Activated CD4-positive, alpha-beta memory T cell treated with anti-CD3 and anti-CD28 coated beads for 36 hours (primary cell): ENCODE measurements at places on chromosomes 1 and 21. TPM values are rescaled to one million over a fixed set of nuclear protein-coding genes. Genes with fewer than 3 reads are reported as not detected.

The TINAGL1 gene
- not detected for total RNA-seq

The TIMM17A gene
- total RNA-seq = 67.2 TPM

DNA sequence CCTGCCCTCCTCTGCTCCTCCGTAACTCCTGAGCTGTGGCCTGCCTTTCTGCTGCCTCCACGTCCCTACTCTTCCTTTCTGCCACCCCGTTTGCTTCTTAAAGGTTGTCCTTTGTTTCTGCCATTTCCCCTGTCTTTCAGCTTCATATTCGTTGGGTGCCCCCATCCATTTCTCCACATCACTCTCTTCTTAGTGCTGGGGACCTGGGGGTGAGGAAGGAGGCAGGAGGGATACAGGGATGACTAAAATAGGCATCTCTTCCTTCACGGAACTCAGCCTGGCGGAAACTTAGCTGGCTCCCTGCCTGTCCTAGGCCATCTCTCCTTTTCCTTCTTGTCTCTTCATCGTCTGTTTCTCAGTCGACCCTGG is 67.0 kb upstream of the CD1D start:
- no peak for DNase-seq

- no peak for DNase-seq
Measured at GRCh38 chr1:241396747-241397681, 40.0 kb upstream of the RGS7 start.

The MACO1 gene
- total RNA-seq = 11.4 TPM

GRCh38 chr1:93196591-93196990 is 16.1 kb downstream of the CCDC18 start:
- no peak for DNase-seq

The EBNA1BP2 gene
- total RNA-seq = 104 TPM

GRCh38 chr1:232112076-232112475 is 485.5 kb downstream of the DISC1 start:
- DNase-seq = no peak

DNA sequence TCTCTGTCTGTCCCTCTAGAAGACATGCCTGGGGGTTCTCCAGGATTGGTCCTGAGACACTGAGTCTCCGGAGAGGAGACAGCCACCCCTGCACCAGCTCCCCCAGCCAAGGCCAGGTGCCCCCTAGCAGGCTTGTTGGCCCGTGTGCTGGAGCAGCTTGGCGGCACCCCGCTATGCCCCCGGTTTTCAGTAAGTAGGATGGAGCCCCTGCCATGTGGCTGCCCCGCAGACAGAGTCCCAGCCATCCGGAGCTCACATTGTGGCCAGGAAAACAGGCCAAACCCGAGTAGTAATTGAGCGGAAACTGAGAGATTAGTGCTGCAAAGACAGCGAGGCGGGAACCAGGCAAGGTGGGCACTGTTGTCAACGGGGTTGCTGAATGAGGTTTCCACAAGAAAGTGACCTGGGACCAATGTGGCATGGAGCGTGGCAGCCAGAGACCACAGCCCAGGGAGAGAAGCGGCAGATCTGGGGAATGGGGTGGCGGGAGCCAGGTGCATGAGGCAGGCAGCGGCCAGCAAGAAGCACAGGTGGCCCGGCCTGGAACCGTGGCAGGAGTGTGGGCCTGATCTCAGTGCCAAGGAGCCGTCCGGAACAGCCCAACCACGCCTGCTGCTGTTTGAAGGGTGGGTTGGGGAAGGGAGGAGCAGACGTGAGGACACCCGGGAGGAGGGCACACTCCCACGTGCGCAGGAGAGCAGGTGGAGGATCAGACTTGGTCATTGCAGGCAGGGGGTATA is 137.4 kb upstream of the VAMP3 start:
- no peak for DNase-seq

The APOBEC4 gene
- total RNA-seq = not detected

The C1orf94 gene
- total RNA-seq = not detected

The RNU11 gene
- total RNA-seq = not detected

- DNase-seq = no peak
Measured at GRCh38 chr1:235739631-235740030, 90.0 kb upstream of the GNG4 start.

The ANXA9 gene
- not detected for total RNA-seq

GRCh38 chr1:162663589-162664106 is 31.4 kb downstream of the DDR2 start:
- DNase-seq = no peak

DNA sequence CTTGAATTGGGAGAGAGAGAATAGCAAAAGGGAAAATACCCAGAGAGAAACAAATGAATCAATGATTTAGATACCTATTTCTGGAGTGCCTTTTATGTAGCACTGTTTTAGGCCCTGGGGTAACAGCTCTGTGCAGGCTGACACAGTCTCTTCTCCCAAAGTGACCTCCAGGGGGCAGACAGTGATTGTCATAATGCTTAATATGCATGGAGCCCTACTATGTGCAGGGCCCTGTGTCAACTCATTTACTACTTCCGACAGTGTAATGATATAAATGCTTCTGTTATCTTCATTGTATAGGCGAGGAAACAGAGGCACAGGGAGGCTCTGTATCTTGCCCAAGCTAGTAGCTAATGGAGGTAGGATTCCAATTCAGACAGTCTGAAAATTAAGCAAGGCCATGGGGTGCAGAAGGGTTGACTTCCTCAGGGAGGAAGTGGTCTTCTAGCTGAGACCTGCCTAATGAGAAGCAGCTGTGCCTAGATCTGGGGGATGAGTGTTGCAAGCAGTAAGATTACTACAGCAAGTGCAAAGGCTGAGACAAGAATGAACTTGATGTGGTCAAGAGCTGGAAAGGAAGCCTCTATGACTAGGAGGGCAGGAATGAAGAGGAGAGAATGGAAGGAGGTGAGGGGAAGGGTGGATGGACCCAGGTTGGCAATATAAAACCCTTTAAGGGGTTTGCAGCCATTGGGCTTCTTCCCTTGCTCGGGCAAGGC is 16.2 kb upstream of the SERINC2 start:
- DNase-seq = no peak

DNA sequence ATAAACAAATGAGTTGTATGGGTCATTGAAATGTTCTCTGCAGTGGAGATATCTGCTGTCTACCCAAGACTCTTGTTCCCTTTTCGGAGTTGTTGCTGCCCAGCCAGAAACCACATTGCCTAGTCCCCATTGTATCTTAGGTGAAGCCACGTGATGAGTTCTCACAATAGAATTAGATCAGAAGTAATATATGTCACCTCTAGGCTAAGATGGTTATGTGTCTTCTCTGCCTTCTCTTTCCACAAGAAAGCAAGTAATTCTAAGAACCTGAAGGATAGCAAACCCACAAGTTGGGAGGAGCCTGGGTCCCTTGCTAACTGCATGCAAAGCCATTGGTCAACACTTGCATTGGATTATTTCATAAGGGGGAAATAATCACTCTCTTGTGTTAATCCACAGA is 76.6 kb downstream of the ADCY10 start:
- DNase-seq = no peak

The RPS8 gene
- total RNA-seq = 2,983 TPM

The GJA9 gene
- total RNA-seq = not detected

GRCh38 chr1:152869808-152870419 is 8.2 kb upstream of the SMCP start:
- peak; percentile 72 for DNase-seq

- DNase-seq = peak; percentile 38
Measured at GRCh38 chr1:3890389-3891328, 9.4 kb downstream of the C1orf174 start.

The RIPPLY3 gene
- total RNA-seq = 0.27 TPM

The OR2T11 gene
- total RNA-seq = not detected

- no peak for DNase-seq
Measured at GRCh38 chr1:79448426-79448825, 441.9 kb upstream of the ADGRL4 start.

- DNase-seq = no peak
Measured at GRCh38 chr1:44777547-44777946, 2.2 kb downstream of the RPS8 start.

DNA sequence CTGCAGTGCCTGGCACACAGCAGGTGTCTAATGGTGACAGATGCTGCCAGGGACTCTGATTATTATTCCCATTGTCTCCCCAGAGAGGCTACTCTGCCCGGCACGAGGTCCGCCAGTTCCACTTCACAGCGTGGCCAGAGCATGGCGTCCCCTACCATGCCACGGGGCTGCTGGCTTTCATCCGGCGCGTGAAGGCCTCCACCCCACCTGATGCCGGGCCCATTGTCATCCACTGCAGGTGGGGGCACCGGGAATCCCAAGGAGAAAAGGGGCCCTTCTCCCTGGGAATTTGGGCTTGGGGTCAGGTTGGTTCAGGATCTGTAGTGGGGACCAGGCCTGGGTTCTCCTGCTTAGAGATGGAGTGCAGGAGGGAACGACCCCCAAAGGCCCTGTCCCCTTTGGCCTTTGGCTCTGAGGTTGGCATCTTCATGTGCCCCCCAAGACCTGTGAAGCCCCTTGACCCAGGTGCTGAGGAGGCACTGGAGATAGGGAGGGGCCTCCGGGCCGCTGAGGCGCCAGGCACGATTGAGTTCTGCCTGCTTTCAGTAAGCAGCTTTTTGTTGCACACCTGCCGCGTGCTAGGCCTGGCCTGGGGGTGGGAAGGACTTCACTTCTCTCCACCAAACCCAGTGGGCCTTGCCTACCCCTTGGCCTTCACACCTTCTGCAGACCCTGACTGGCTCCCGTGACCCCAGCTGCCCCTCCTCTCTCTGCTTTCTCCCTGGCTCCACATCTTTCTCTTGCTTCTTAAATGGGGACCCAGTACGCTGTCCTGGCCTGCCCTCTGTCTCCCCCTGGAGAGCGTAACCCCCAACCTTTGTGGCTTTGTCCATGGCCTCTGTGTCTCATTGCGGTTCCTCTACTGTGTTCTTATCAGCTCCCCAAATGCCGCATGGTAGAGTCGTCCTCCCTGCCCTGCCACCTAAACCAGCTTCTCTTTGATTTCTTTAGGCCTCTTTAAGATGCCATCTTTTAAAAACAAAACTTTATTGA is 76.4 kb downstream of the PTPRU start:
- DNase-seq = no peak

The ADCY10 gene
- total RNA-seq = not detected

The PTPN14 gene
- 1.0 TPM for total RNA-seq

The RPTN gene
- total RNA-seq = not detected

DNA sequence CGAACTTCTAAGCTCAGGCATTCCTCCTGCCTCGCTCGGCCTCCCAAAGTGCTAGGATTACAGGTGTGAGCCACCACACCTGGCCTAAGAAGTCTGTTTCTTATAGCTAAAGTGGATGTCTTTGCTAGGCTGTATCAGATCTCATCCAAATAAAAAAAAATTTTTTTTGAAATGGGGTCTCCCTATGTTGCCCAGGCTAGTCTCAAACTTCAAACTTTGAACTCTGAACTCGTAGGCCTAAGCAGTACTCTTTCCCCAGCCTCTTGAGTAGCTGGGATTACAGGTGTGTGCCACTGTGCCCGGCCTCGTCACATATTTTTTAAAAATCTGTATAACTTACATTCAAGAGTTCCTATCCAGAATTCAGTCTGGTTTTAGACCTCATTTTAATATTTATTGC is 40.5 kb downstream of the RPRD2 start:
- no peak for DNase-seq

DNA sequence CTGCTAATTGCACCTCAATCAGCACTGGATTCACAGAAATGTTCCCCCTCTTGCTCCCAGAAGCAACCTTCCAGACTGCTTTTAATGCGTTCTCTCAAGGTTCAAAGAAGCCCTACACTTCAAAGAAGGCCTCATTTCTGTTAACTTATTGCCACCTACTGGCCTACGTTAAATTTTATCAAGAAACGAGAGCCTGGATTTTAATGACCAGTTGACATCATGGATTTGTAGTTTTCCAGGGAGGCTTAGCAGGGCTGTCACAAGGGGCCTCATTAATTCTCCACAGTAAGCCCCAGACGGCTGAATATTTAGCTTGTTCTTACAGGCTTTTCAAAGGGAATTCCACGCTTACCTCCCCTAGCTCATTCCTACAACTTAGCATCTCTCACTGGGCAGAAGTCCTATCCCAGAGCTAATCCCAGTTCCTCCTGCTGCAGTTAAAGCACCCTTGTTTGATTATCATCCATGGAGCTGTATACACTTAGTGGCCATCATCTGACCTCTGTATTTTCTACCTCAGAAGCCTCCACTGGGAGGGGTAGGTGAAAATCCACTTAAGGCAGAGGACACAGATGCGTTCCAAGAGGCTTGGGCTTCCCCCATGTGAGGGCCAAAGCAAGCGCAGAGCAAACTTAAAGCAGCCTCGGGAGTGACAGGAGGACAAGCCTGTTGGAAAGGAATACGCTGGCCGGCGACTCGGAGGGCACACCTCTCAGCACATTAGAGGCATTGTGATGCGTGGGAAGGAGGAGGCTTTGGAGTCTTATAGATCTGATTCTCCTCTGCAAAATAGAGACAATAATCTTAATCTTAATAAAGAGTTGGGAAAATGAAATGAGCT is 32.2 kb upstream of the CYP4X1 start:
- no peak for DNase-seq

- DNase-seq = peak; percentile 42
Measured at GRCh38 chr1:20660847-20661206, 342 bp downstream of the DDOST start.

GRCh38 chr1:203799157-203799556 is 3.7 kb downstream of the ZBED6 start:
- no peak for DNase-seq

The CD101 gene
- total RNA-seq = 0.14 TPM

The TNFRSF9 gene
- 64.0 TPM for total RNA-seq

DNA sequence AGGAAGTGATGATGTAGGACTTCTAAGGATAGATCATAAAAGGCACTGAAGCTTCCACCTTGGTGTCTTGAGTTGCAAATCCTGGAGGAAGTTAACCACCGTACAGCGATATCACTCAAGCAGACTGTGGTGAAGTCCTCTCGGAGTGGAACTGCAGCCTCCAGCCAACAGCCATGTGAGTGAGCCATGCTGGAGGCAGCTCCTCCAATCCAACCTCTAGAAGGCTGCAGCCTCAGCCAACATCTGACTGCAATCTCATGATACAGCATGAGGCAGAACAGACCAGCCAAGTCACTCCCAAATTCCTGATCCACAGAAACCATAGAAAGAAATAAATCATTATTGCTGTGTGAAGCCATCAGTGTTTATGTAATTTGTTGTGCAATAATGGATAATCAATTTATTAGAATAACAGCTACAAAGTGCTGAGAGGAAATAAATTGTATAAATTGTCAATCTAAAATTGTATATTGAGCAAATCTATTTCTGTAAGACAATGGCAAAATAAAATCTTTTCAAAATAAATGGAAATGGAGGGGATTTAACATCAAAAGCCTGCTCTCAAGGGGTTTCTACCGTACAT is 65.0 kb downstream of the PRSS38 start:
- no peak for DNase-seq

- no peak for DNase-seq
Measured at GRCh38 chr1:203075236-203076030, 10.4 kb downstream of the MYOG start.

The FCRLB gene
- not detected for total RNA-seq

The ARHGAP29 gene
- 0.38 TPM for total RNA-seq

The FAM43B gene
- not detected for total RNA-seq

GRCh38 chr1:201781437-201781836 is 47.5 kb upstream of the IPO9 start:
- no peak for DNase-seq

- no peak for DNase-seq
Measured at GRCh38 chr1:24996983-24997893, 67.2 kb upstream of the RUNX3 start.
